ENCODE measurements at places on chromosomes 4 and X.

GRCh38 chrX:30965767-30966166 is 76.7 kb upstream of the TAB3 start:
- no peak for DNase-seq

GRCh38 chr4:169253113-169253671 is 17.6 kb downstream of the SH3RF1 start:
- peak; percentile 57 for DNase-seq

- DNase-seq = no peak
Observed at GRCh38 chr4:186304866-186305505, 39.0 kb downstream of the F11 start.

GRCh38 chr4:38774181-38774955 is 8.4 kb downstream of the TLR10 start:
- no peak for DNase-seq

GRCh38 chr4:10974371-10974770 is 289.8 kb upstream of the CLNK start:
- no peak for DNase-seq

- DNase-seq = peak; percentile 31
Observed at GRCh38 chr4:109820563-109820962, 5.0 kb downstream of the GAR1 start.

GRCh38 chr4:126216611-126217010 is 901.9 kb downstream of the FAT4 start:
- DNase-seq = no peak

- DNase-seq = no peak
Observed at GRCh38 chr4:3792813-3793212, 26.6 kb downstream of the ADRA2C start.

- no peak for DNase-seq
Observed at GRCh38 chr4:19832411-19832810, 419.3 kb upstream of the SLIT2 start.

DNA sequence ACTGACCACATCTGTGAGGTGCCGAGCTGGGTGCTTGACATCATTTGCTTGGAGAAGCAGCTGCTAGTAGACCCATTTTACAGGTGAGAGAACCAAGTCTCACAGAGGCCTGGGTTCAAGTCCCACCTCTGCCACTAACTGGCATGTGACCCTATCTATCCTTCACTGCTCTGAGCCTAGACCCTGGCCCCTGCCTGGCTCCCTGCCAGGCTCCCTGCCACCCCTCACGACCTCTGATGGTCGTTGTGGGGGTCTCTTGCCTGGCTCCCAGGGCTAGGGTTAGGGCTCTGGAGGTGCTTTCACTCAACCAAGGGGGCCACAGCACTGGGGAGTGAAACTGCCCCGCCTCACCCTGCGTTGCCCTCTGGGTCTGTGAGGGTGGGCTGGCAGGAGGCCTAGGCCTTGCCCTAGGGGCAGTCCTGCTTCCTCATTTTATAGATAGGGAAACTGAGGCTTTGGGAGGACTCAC is 7.2 kb upstream of the ADD1 start:
- no peak for DNase-seq

- no peak for DNase-seq
Observed at GRCh38 chr4:102007959-102008425, 217.5 kb downstream of the BANK1 start.

DNA sequence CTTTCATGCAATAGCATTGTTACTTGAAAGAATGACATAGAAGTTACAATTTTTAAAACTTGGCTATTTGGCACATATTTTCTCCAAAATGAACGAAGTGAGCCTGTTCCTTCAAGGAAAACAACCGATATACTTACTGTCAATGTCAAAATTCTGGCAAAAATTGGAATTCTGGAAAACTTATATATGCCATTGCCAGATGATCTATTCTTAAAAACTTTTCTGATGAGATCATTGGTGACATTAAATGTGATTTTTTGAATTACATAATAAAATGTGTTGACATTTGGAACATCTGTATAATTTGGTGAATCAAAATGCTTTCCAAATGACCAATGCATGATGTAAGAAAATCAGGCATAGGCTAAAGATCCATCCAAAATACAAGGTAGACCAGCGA is 209.0 kb downstream of the SCFD2 start:
- DNase-seq = no peak

GRCh38 chr4:24519649-24520048 is 64.7 kb downstream of the DHX15 start:
- no peak for DNase-seq

DNA sequence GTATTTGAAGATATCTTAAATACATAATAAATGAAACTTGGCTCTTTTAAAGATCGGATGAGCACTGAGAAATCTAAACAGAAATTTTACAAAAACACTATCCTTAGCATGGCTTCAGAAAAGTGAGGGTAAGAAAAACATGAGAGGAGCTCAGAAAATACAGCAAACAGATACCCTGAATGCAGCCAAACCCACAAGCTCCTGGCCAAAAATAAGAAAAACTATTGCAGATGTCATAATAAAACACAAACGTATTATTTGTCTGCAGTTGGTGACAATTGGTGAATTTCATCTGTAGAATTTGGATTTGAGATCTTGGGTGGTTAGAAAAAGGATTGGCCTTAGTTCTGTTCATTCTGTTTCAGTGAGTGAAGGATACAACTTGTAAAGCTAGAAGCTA is 603.9 kb downstream of the INPP4B start:
- no peak for DNase-seq

- no peak for DNase-seq
Observed at GRCh38 chr4:107736037-107736436, 16.0 kb upstream of the PAPSS1 start.

- no peak for DNase-seq
Observed at GRCh38 chr4:112942077-112942476, 107.4 kb upstream of the ANK2 start.

DNA sequence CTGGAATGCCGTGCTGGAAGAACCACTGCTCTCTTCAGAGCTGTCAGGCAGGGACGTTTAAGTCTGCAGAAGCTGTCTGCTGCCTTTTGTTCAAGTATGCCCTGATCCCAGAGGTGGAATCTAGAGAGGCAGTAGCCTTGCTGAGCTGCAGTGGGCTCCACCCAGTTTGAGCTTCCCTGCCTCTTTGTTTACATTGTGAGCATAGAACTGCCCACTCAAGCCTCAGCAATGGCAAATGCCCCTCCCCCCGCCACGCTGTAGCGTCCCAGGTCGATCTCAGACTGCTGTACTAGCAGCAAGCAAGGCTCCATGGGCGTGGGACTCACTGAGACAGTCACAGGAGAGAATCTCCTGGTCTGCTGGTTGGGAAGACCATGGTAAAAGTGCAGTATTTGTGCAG is 34.8 kb upstream of the MUC7 start:
- DNase-seq = no peak

- no peak for DNase-seq
Observed at GRCh38 chr4:11954093-11954492, 525.4 kb upstream of the HS3ST1 start.

DNA sequence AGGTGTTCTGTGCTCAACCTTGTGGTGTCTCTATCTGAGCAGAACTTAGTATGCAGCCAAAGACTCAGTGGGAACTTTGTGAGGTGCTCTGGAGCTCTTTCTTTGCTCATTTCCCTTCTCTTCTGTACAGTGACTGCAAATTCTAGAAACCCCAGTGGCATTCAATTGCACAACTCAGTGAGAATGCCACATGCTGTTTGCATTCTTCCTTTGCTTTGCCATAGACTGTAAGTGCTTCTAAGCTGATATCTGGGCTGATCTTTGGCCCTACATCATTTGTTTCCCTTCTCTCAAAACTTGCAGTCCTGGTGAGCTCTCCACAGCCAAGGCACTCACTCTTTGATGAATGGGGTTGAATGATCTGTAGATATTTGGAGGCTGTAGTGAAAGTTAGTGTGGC is 7.0 kb downstream of the PNMA3 start:
- no peak for DNase-seq

DNA sequence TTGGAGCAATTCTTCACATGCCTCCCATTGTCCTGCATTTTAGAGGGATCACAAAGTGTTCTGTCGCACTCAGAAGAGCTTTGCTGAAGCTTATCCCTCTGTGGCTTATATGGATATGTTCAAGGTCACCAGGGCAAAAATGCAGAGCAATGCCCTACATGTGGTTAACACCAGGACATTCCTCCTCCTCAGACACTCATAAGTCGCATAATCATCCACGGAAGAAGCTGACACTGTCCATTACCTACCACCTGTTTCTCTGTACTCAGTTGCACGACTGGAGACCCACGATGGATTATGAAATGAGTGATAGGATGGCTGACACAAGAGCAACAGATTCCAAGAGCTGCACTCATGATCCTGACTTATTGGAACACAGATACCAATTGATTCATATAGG is 68.7 kb upstream of the PRDX4 start:
- no peak for DNase-seq

- DNase-seq = no peak
Observed at GRCh38 chr4:72031868-72032608, at the start of gene NPFFR2. NPFFR2 (plus strand) TSS chr4:72032000; CDS start chr4:72128592, 96,592 bp downstream.

DNA sequence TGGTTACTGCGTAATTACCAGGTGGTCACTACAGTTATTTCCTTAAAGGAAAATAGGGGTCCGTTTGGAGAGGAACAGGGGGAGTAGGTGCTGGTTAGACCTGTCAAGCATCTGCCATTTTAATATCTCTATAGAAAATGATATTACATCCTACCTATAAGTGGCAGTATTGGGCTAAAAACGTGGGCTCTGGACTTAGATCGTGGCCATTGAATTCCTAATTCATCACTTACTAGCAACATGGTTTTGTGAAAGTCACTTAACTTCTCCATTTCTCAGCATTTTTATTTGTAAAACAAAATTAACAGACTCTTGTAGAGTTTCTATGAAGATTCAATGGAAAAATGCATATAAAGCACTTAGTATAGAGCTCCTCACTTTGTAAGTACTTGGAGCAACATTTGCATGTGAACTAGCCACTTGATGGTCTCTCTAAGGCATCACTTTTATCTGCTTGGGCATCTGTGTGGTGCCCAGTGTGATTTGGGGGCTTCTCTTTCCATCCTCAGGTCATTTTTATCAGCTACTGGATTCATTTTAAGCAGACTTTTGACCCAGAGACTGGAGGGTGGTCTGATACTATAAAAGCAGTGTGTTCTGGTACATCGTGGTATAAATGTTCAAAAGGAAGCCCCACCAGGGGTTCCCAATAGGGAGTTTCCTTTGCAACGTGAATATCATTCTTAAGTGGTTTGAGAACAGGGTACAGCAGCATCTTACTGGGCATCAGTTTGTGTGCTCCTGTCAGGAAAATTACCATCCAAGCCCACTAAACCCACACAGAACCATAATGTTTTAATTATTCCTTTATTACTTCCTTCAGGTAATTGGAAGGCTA is 42.7 kb upstream of the RASSF6 start:
- DNase-seq = peak; percentile 19

- DNase-seq = no peak
Observed at GRCh38 chr4:127501103-127501502, 131.7 kb upstream of the INTU start.

DNA sequence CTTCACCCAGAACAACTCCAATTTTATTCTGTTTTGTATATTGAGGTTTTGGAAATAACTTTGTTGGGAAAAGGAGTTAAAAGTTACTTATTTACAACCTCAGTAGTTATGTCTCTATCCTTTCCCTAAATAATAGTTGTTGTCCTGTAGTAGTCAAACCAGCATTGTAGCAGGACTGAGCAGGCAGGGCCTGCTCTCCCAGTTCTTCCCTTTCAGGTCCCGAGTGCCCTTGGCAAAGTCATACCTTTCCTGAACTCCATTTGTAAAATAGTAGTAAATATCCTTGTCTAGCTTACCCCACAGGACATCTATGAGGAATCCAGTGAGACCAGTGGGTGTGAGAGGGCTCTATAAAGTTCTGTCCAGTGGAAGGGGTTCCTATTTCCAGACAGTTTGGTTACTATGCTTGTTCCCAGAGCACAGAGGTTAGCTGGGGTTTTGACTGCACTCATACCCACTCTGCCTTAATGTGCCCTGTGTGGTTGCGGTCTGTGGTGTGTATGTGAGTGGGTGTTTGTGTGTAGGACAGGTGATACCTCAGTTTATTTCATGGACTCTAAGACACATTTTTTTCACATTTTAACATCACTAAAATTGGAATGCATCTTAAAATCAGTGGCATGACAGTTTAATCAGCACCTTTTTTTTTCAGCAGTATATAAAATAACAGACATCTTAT is 136.3 kb downstream of the AMMECR1 start:
- no peak for DNase-seq

Data from NCI-H446 (cell line).